ENCODE measurements at places on chromosomes 7 and 10.

GRCh38 chr10:74977913-74978847 is 133.3 kb upstream of the SAMD8 start:
- DNase-seq: no peak

- DNase-seq: no peak
These were observed 39.4 kb upstream of the PHF14 start for GRCh38 chr7:10934292-10934691.

DNA sequence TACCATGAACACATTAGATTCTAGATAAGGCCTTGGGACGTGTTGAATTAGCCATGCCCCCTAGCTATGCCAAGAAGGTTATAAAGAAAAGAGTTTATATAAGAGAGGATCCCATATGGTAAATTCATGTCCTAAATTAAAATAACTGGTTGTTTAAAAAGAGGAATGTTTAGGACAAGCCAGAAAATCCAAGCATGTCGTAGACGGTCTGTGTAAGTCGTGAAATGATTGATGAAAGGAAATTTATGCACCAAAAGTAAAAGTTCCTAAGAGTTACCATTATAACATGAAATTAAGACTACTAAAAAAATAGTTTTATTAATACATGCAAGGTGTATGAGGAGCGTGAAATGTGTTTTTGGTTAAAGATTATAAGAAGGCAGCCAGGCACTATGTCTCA is 624.9 kb downstream of the ARL4A start:
- no peak for DNase-seq

- DNase-seq: peak; percentile 1
These were observed 171.4 kb downstream of the ST7 start for GRCh38 chr7:117124591-117125220.

DNA sequence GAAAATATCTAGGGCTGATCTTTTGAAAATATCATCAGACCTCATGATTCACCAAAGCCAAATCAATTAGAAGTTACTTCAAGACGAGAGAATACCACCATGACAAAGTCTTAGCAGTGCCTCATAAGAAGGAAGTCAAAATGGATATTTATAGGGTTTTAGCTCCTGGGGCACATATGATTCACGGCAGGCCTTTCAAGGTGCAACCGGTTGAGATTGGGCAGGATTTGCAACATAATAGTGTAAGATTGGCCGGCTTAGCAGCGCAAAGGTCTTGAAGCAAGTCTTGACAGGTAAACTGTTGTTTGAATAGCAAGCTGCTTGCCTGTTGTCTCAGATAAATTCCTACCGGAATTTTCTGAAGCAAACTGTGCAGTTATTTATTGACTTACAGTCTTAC is 17.5 kb downstream of the ADRB1 start:
- no peak for DNase-seq

DNA sequence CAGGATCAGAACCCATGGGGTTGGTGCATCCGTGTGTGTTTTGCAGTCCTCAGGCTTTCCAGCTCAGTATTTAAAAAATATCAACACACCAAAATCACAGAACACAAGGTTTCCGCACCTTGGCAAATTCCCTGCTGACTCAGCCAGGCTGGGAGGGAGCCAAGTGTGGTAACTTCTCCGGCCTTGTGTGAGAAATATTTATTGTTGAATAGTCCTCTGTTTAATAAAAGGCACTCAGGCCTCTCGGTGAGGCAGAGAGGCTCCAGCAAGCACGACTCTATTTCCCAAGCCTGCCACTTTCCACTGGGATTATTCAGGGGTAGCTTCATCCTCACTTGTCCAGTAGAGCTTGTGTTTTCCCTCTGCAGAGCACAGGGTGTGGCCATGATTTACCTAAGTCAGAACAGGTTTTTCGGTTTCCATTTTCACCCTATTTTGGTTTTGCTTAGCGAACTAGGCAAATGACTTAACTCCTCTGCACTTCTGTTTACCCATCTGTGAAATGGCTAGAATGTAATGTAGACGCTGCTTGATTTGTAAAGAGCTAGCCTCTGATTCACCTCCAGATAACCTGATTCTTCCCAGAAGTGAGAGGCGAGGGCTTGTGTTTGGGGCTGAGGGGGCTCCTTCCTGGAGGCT is 13.0 kb upstream of the CHST15 start:
- DNase-seq: no peak

- no peak for DNase-seq
These were observed 62.0 kb upstream of the NAMPT start for GRCh38 chr7:106346678-106347217.

DNA sequence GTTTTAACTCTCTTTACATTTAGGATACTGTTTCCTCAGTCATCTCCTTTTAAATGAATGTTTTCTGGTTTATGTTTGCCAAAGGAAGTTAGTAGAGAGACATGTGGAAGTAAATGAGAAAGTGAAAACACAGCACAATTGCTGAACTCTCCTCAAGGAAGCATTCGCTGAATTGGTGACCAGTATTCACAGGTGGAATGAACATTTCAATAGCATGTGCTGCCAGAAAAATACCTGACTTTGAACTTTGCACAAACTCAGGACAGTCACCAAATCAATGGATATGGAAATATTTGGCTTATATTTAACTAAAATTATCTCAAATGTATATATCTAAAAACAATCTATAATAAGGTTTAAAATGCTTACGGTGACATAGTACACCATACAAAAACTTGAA is 28.5 kb downstream of the TSPAN12 start:
- DNase-seq: no peak

DNA sequence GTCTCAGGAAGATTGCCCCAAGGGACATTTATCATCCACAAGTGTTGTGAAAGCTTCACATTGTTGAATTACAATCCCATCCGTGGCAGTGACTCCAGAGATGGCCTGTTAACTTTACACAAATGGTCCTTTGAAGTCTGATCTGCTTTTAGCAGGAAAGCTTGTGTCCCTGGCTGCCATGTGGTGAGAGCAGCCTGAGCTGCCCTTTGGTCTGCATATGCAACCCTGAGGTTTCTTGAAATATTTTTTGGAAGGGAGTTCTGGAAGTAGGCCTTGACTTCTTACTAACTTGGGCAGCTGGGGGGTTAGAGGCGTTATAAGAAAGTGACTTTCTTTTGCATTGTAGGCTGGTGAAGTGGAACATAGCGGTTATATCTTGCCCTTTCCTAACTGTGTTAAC is 41.3 kb upstream of the FAM180A start:
- no peak for DNase-seq

DNA sequence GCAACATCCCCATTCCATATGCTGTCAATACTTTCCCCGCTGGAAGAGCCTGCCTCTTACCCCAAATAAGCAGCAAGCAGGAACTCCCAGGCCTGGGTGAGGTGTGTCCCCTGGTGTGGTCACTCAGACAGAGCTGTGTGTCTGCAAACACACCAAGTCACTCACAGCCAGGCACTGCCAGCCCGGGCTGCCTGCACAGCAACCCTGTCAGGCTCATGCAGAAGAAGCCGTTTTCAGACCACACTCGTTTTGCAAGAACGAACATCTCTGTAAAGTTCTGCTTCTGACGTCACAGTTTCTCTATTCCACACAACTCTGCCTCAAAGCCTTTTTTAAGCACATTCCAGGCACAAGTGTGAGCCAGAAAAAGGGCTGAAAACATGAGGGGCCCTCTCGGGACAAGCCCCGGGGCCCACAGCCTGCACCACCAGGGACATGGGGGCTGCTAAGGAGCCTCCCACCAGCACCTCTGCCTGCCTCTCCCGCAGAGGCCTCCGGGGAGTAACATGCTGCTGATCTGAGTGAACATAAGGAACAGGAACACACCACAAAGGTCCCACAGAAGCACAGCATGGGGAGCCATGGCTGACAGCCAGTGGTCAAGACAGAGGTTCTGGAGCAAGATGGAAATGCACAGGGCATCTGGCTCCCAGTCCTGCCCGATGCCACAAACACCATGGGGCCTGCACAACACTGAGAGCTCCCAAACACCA is 11.4 kb downstream of the PTPRN2 start:
- DNase-seq: no peak

DNA sequence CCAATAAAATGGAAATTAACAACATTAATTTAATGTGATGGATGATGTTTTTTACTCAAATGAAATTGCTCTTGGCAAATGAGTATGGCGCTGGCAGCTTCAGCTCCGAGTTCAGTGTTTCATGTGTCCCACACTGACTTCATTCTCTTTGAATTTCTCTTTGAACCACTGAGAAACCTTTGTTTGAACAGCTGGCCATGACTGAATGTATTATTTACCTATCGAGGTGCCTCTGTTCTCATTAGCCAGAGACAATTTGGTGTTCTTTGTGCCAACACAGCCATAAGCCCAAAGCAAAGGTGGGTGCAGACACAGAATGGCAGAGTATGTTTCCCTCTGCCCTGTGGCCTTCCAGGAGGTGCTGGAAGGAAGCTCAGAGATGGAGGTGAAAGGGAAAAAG is 42.1 kb downstream of the TMEM178B start:
- no peak for DNase-seq

GRCh38 chr7:89623018-89623672 is 531.1 kb upstream of the STEAP1 start:
- no peak for DNase-seq

GRCh38 chr7:139394540-139394939 is 34.8 kb downstream of the LUC7L2 start:
- DNase-seq: no peak

DNA sequence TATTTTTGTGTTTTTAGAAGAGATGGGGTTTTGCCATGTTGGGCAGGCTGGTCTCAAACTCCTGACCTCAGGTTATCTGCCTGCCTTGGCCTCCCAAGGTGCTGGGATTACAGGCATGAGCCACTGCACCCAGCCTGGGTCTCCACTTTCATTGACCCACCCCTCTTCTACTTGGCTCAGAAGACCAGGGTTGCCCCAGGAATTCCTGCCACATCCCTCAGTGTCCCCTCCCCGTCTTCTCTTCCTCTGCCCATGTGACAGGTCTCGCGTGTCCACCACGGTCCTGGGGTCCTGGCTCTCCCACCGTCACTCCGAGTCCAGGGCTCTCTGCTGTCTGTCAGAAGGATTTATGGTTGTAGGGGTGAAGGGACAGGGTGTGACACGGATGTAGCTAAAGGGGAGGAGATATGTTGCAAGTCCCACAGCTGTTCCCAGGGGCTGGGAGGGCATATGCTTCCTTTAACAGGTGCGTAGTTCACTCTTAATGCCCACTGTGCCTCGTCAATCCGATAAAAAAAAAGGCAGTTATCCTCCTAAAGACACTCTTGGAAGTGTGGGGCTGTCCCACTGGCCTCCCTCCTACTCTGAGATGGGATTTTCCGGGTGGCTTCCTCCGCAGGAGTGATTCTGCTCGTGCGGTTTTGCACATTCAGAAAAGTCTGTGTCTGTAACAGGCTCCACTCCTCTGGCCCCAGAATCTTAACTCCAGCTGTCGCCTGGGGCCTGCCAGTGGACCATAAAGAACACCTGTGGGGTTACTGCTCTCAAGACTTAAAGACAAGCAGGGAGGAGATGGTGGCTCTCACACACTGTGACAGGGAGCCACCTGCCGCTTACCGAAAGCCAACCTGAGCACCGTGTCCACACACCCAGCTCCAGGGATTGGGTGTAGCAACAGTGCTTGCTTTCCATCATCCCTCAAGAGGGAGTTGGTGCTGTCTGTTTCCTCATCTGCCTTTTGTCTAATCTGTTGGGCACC is 36.7 kb upstream of the SHH start:
- no peak for DNase-seq

DNA sequence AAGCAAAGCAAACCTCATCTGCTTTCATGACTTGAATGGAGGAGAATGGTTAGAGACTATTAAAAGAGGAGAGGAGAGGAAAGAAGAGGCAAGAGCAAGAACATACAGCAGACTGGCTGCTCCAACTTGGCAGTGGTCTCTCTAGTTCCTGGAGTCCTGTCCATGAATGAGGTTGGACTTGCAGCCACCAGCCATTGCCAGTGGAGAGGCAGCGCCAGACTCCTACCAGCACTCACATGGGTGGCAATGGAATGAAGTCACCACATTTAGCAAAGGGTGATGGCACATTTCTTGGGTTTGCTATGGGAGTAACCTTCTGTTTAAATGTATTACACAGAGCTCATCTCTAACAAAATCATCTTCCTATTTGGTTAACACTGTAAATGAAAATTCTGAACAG is 257.8 kb upstream of the IMMP2L start:
- DNase-seq: no peak

GRCh38 chr10:63260860-63261251 is 127.7 kb downstream of the NRBF2 start:
- DNase-seq: no peak

DNA sequence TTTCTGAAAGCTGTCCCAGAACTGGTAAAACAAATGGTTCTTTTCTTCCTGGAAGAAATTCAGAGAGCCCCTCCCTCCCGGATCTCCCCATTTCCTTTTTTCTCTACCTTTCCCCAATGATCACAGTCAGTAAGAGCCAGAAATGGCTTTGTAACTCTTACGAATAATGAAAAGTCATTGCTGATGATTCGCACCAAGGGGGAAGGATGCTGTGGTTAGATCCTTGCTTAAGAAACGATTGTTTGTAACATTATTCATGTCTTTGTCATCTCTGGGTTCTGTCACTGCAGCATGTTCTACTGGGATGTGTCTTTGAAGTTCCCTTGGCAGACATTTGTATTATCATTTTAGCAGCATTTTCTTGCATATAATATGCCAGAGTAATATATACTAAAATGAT is 138.9 kb downstream of the CACNB2 start:
- DNase-seq: no peak

Data from stimulated activated CD4-positive, alpha-beta T cell treated with anti-CD3 and anti-CD28 coated beads, Interleukin-15, amount 100 ng/mL, for 1 hour (primary cell).